ENCODE measurements at places on chromosomes 6 and 20.

DNA sequence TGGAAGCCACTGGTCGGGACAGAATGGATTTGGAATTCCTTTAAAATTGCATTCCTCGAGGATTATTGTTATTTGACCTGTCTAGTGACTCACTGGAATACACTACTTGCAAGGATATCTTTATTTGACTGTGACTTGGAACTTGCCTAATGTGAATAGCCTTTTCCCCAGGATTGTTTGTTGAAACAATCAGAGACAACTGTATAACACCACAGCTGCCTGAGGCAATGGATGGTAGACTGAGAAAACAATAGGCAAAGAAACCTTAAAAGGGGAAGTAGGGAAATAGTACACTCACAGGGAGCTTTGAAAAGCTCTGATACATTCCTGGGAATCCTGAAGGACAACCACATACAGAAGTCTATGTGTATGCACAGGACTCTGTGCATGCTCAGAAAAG lies 465.3 kb downstream of the BMP2 start:
- H3K36me3 ChIP-seq: no peaks in the 10 kb centered on the region
- no peak overlapping the region for H3K4me3 ChIP-seq
- H3K4me1 ChIP-seq: no peaks in the 10 kb centered on the region
- H3K27ac ChIP-seq: no peak overlapping the region
- no peaks in the 10 kb centered on the region for H3K27me3 ChIP-seq
- no peak for DNase-seq

- no peak overlapping the region for H3K4me3 ChIP-seq
- no peaks in the 10 kb centered on the region for H3K36me3 ChIP-seq
- no peak overlapping the region for H3K27ac ChIP-seq
- H3K27me3 ChIP-seq: peaks cover 55% of the 10 kb centered on the region
These were observed 57.9 kb downstream of the MAFB start for GRCh38 chr20:40631119-40631631.

- no peak for DNase-seq
- H3K4me1 ChIP-seq: peaks cover 10% of the 10 kb centered on the region
- no peak overlapping the region for H3K4me3 ChIP-seq
- peak overlapping the region; percentile 70 for H3K27ac ChIP-seq
- no peaks in the 10 kb centered on the region for H3K27me3 ChIP-seq
These were observed 45.8 kb upstream of the PNRC1 start for GRCh38 chr6:89034586-89035251.

GRCh38 chr6:138000941-138001340 lies 106.3 kb downstream of the PERP start:
- no peaks in the 10 kb centered on the region for H3K27me3 ChIP-seq
- no peaks in the 10 kb centered on the region for H3K36me3 ChIP-seq
- no peak overlapping the region for H3K4me3 ChIP-seq
- H3K27ac ChIP-seq: peak overlapping the region; percentile 15

DNA sequence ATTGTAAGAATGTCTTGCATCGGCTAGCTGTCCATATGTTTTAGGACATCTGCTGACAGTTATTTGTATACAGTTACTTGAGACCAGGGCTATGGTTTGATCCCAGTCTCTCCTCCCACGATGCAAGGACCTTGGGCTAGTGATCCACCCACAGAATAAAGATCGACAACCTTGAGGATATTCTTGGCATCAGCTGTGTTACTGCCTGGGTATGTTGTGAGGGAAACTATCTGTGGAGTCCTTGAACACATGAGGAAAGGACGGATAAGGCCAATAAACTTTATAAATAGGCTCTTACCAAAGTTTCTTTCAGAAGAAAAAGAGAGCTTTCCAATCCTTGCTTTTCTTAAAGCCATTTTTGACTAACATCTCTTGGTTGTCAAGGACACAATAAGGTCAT lies 70.8 kb upstream of the HEY2 start:
- no peak overlapping the region for H3K27ac ChIP-seq
- 0 out of 2 replicates have a peak, but pooled peaks cover 5% of the 10 kb centered on the region for H3K27me3 ChIP-seq
- DNase-seq: no peak
- H3K4me3 ChIP-seq: no peak overlapping the region
- H3K4me1 ChIP-seq: no peaks in the 10 kb centered on the region

DNA sequence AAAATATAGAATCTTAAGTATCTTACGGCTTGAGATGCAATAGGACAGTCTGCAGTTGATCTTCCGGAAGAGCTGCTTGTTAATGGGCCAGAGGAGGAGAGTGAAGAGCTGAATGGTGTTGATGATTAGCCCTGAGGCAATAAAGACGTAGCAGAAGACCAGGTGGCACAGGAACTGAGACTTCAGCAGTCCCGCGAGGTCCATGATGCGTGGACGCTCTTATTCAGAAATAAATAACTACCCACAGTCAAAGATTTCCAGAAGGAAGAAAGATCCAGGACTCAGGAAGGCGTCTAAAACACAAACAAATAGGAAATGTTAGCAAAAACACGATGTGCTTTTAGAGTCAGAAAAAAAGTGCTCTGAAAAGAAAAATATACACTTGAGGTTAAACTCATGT lies 41.9 kb downstream of the AGPAT4 start:
- H3K4me1 ChIP-seq: no peaks in the 10 kb centered on the region
- DNase-seq: no peak
- no peaks in the 10 kb centered on the region for H3K36me3 ChIP-seq
- peaks cover 22% of the 10 kb centered on the region for H3K27me3 ChIP-seq

GRCh38 chr20:10511170-10511508 lies 76.0 kb downstream of the SLX4IP start:
- no peak overlapping the region for H3K4me3 ChIP-seq
- H3K27me3 ChIP-seq: no peaks in the 10 kb centered on the region
- no peak for DNase-seq
- H3K27ac ChIP-seq: peak overlapping the region; percentile 82
- no peaks in the 10 kb centered on the region for H3K36me3 ChIP-seq

- no peak overlapping the region for H3K27ac ChIP-seq
- DNase-seq: no peak
- no peaks in the 10 kb centered on the region for H3K27me3 ChIP-seq
- no peak overlapping the region for H3K4me3 ChIP-seq
- H3K4me1 ChIP-seq: no peaks in the 10 kb centered on the region
These were observed 249.7 kb downstream of the CD83 start for GRCh38 chr6:14367296-14367695.
